ENCODE measurements at places on chromosomes 5 and 9.

DNA sequence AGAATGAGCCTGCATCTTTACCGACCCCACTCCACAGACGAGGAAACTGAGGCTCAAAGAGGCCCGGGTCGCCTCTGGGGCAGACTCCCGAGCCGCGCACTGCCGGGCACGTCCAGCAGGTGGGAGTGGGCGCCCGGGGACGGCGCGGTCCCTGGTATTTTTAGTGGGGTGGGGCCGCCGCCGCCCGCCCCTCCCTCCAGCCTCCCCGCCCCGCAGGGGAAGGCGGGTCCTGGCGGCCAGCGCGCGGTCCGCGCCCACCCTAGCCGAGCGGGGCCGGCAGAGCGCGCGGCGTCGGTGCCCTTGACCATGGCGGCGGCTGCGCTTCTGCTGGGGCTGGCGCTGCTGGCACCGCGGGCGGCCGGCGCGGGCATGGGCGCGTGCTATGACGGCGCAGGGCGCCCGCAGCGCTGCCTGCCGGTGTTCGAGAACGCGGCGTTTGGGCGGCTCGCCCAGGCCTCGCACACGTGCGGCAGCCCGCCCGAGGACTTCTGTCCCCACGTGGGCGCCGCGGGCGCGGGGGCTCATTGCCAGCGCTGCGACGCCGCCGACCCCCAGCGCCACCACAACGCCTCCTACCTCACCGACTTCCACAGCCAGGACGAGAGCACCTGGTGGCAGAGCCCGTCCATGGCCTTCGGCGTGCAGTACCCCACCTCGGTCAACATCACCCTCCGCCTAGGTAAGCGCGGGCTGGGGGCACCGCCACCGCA, at the start of gene LAMC3:
Gene LAMC3, plus strand, starts transcription at position 266 of the 710 bp plus-strand sequence. Its CDS starts 41 bp downstream, at position 307.
- no peak for DNase-seq

DNA sequence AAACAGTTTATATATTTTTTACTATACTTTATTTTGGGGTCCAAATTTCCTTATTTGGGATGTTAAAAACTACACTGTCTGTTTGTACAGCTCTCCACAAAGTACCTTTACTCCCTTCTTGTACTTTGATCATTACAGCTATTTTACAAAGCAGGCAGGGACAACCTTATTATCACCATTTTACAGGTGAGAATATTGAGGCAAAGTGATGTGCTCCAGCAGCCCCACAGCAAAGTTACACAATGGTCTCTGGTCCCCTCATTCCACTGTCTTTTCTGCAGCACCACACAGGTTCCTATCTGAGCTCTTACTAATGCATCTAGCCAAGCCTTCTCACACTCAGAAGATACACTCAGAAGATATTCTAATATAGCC, 457.3 kb downstream of the RASEF start:
- DNase-seq, result no peak

DNA sequence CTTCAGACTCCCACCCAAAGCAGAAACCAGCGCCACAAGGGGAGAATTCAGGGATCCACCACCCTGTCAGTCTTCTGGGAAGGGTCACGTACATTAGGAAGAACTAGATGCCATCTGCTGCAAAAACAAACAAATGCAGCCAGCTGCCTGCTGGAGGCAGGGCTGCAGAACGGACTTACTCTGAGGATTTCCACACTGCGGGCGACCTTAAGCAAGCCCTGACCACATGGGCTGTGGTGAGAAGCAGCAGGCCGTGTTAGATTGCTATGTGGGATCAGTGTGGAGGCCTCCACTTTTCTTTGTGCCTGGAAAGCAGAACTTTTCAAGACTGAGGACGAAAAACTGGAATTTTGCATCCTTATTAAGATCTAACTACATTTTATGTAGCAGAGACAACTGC, 13.4 kb upstream of the LTC4S start:
- peak; percentile 92 for DNase-seq

GRCh38 chr9:88272986-88273385, 115.3 kb upstream of the SPIN1 start:
- DNase-seq, result no peak

DNA sequence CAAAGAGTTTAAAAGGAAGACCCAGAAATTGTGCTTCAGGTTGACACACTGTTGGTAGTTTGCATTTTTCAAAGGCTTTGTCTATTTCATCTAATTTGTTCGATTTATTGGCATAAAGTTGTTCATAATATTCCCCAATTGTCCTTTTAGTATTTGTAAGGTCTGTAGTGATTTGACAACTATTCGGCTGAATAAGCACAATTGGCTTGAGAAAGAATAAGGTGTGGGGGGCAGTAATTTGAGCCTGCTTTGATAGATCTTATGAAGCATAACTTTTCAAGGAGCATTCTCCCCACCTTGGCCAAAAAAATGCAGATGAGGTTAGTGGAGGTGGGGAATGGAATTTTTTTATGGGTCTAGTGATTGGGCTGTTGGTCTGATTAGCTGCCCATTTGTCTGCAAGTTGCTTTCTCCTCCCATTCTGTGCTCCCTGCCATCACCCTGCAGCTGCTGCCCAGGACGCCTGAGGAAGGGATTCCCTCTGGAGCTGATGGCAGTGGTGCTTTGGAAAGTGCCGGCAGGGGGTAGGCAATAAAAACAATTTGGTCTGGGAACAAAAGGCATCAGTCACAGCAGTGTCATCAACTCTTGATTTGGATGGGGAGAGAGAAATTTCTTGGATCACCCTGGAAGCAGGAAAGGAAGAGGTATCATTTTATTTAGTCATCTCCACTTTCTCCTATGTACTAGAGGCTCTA, 26.6 kb downstream of the WNT8A start:
- no peak for DNase-seq

GRCh38 chr5:171395042-171395441, 7.4 kb downstream of the NPM1 start:
- DNase-seq, result peak; percentile 3

GRCh38 chr5:169958278-169958677, 22.0 kb downstream of the INSYN2B start:
- no peak for DNase-seq

GRCh38 chr9:131473198-131473885, 29.4 kb upstream of the POMT1 start:
- DNase-seq, result no peak

DNA sequence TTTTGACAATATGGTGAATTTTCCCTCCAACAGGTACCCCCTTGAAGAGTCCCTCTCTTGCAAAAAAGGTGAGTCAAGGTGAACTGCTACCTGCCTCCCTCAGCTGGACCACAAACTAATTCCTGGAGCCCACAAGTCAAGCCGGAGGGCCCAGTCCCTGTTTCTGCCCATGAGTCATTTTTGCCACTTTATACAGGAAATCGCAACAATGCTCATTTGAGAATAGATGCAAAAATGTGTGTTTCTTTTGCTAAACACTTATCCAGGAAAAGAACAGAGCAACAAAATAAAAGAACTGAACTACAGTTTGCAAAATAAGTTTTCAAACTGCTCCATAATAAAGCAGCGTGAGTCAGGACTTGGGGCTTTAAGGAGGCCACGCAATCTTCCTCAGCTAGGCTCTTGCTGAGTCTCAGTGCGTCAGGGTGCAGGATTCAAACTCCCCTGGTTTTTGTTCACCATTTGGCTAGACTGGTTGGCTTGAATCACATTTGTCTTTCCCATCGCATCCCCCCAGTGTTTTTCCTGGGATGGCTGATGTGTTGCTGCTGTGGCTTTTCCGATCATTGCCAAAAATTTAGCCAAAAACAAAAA, 102.7 kb downstream of the GOLPH3 start:
- no peak for DNase-seq

- no peak for DNase-seq
Observed at GRCh38 chr9:80061096-80061495, 489.3 kb downstream of the TLE4 start.

GRCh38 chr5:102611312-102611711, 112.5 kb upstream of the SLCO6A1 start:
- DNase-seq, result no peak

- DNase-seq, result no peak
Observed at GRCh38 chr5:54742417-54742891, 224.9 kb downstream of the SNX18 start.

GRCh38 chr5:142202282-142202681, 93.7 kb downstream of the NDFIP1 start:
- DNase-seq, result no peak

DNA sequence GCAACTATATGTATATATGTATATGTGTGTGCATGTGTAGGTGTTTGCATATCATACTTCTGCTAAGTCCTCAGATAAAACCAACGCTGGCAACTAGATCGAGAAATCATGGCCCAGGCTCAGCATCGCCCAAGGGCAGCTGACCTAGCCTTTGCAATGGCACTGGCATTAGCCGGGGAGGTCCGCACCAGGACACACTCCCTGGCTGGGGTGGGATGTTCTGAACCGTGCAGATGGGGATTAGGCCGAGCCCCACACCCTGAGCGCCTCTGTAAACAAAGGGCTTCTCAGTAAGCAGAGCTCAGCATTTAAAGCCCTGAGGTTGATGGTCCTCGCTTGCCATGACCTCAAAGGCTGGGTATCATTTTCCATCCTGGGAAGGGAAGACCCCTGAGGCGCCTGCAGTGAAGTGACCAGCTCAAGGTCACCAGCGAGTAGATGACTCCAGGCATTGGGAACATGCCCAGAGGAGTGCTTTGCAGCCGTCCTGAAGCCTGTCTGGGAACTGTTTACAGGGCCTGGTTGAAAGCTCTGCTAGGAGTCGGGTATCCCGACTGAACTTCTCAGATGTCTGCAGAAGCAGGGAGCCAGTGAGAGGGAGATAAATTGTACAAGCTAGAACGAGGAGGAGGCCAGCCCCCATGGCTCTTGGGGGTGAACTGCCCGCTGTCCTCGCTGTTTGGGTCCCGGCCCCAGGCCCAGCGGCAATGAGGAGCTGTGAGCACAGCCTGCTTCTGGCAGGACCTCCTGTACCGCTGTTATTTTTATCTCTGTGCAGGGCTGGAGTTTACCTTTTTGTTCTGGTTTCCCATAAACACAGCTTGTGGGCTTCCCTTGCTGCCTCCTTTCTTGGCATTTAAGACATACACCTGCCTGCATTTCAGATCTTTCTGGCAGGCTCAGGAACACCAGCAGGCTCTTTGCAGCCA, 18.4 kb downstream of the GADD45G start:
- no peak for DNase-seq

DNA sequence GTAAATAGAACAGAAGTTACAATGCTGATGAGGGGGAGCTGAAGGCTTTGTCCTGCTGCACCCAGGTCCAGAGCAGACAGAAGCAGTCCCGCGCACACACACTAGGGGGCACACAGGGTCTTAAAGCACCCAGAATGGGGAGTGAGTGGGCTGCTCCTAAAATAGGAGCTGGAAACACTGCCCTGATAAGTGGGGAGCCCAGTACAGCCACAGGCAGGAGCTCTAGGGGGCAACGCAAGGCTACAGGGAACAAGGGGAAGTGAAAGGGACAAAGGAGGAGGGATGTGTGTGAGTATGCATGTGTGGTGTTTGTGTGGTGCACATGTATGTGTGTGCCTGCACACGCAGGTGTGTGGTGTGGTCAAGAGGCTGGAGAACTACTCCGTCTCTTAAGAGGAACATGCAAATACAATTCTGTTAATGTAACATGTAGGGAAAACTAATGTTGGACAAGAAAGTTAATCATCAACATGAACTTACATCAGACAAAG, 191.5 kb downstream of the ROR2 start:
- DNase-seq, result peak; percentile 72

DNA sequence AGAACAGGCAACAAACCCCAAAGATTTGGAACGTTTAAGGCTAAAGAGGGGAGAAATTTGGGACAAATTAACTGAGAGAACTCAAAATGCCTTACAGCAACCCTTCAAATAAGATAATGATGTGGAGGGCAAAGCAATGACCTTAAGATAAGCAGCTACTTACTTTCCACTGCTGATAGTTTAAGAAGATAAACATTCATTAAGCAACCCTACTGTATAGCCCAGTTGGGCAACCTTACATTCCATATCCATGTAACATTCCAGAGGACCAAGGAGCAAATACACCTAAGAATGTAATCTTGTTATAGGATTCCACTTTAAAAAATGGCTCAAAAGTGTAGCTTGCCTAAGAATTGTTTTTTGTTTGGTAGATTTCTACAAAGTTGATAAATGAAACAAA, 14.8 kb downstream of the ETF1 start:
- no peak for DNase-seq

- no peak for DNase-seq
Observed at GRCh38 chr5:108420755-108421154, 38.9 kb upstream of the FBXL17 start.

GRCh38 chr5:147809830-147810666, 21.4 kb downstream of the SPINK1 start:
- DNase-seq, result no peak

- peak; percentile 85 for DNase-seq
Observed at GRCh38 chr5:176543428-176544182, 5.5 kb upstream of the CDHR2 start.

GRCh38 chr5:34838785-34839714, at the start of gene TTC23L:
TSS of gene TTC23L (plus strand) at chr5:34839164. CDS start at chr5:34840672, 1,508 bp downstream.
- DNase-seq, result peak; percentile 25

- no peak for DNase-seq
Observed at GRCh38 chr9:133487331-133487725, 8.4 kb upstream of the SLC2A6 start.

- DNase-seq, result no peak
Observed at GRCh38 chr9:32486839-32487562, 39.0 kb downstream of the RIGI start.

DNA sequence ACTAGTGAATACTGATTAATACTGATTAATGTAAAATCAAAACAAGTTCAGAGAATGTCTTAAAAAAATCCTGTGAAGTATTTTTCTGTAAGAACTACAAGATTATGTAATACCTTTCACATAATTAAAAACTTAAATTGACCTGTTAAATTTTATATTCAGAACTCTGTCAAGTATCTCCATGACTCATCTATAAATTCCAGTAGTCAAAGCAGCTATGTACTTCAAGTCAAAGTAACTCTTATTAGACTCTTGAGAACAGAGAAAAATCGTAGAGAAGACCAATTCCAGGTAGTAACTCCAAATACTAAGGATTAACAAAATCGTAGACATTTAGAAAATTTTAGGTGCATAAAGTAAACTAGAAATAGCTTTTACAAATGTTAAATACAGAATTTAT, 77.1 kb downstream of the HOMER1 start:
- DNase-seq, result no peak

DNA sequence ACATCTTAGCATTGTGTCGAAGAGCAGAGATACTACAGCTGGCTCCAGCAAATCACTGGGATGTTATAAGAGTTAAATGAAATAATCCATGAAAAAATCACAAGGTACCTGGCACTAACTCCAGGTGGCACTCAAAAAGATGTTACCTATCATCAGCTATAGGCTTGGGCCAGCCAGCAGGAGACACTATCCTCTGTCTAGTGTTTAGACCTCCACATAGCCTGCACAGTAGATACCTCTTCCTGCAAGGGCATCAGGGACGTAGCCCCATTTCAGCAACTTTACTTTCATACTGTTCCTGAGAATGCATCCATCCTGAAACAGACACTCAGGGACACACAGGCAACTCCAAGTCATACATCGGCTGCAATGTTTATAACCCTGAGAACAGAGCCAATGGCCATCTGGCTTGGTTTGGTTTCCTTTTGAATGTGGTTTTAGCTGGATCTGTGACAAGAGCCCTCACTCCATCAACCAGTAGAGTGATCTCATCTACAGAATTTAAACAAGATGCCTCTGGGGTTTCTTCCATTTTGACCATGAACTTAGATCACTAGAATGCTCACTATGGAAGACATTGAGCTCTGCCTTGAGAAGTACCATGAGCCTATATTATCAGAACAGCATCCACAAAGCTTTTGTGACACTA, 69.9 kb downstream of the TLE1 start:
- DNase-seq, result no peak

GRCh38 chr9:126147936-126148870, 178.4 kb upstream of the MVB12B start:
- no peak for DNase-seq

- DNase-seq, result no peak
Observed at GRCh38 chr5:95526871-95527270, 27.9 kb downstream of the SKIC3 start.

GRCh38 chr5:175609526-175609925, 48.3 kb upstream of the HRH2 start:
- DNase-seq, result no peak
